KG1 (cell line): ENCODE measurements at places on chromosomes 12 and 14.

- DNase-seq: no peak
These were observed 8.7 kb downstream of the TCTN1 start for GRCh38 chr12:110622582-110622981.

DNA sequence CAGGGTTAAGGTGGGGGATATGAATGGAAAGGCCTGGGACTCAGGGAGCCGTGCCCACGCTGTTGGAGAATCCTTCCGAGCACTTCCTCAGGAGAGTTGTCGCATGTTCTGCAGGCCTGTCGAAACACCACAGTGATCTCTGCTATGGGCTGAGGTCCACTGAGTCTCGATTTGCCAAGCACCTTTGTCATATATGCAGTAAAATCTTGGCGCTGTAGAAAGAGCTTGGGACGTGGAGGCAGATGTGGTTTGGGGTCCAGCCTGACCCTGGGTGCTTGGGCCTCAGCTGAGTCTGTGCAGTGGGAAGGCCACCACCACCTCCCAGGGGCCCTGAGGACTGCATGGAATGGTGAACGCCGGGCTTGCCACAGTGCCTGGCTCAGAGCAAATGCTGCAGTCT, 32.9 kb downstream of the C14orf132 start:
- no peak for DNase-seq

GRCh38 chr12:103839103-103839502, 1.9 kb downstream of the NT5DC3 start:
- no peak for DNase-seq

GRCh38 chr12:89343127-89343526, 9.2 kb downstream of the DUSP6 start:
- no peak for DNase-seq

- DNase-seq: no peak
These were observed 310.1 kb upstream of the DIO3 start for GRCh38 chr14:101250948-101251811.

DNA sequence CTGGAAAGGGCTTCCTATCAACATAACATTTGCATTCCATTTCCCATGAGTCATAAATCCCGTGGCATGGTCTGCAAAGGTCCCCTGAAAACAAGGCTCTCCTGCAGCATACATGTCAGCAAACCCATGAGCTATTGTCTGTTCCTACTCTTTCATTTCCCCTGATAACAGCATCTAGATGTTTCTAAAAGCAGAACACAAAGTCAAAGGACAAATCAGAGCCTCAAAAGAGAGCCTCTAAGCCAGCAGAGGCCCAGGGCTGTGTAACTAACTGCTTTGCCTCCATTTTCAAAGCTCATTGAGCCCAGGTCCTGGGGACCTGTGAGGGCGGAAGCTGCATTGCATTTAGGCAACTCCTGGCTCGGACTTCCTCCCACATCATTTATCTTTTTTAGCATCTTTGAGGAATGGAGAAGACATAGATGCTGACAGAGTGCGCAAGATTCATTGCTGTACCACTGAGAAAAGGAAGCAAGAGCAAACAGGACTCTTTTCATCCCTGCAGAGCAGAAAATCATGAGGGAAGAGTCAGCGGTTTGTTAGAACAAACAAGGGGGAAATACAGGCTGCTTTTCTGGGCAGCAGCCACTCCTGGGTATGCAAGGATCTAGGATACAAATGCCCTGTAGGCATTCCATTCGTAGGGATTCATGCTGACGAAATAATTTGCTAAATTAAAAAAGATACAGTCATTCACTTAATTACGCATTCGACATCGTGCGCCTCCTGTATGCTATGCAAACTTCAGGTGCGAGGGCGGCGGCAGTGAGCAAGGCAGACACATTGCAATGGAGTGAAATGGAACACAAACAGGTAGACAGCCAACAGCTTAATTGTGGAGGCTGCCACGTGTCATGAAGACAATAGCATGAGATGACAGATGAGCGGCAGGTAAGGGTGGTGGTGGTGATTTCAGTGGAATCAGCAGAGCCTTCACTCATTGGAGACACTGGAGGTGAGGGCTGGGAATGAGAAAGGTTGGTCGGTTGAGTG, 131.0 kb downstream of the TMEM132D start:
- DNase-seq: no peak

- no peak for DNase-seq
These were observed 9.3 kb upstream of the SERPINA5 start for GRCh38 chr14:94571950-94572349.

DNA sequence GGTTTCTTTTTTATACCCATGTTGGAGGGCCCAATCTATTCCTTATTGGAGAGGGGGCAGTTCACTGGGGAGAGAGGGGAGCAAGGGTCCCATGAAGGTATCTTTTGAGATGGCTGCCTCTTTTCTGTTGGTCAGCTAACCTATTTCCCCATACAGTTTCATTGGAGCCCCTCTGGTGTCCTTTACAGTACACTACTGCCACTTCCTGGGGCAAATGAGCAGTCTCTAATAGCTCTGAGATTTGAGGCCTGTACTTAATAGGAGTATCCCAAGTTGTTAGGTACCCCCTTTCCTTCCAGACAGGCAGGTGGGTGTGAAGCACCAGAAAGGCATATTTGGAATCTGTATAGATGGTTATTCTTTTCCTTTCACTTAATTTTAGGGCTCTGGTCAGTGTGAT, 41.3 kb upstream of the RNU6-8 start:
- no peak for DNase-seq

- DNase-seq: no peak
These were observed 23.5 kb downstream of the CKAP4 start for GRCh38 chr12:106224355-106224706.

- no peak for DNase-seq
These were observed 10.4 kb downstream of the MTA1 start for GRCh38 chr14:105430042-105430441.

- no peak for DNase-seq
These were observed 223.4 kb downstream of the PCNX1 start for GRCh38 chr14:71130491-71131179.

- DNase-seq: no peak
These were observed 250.4 kb downstream of the C12orf75 start for GRCh38 chr12:105580821-105581352.

- DNase-seq: no peak
These were observed 56.7 kb downstream of the BCL11B start for GRCh38 chr14:99215277-99215676.

- no peak for DNase-seq
These were observed 55.6 kb upstream of the PPP2R5C start for GRCh38 chr14:101705733-101706508.

GRCh38 chr12:31682136-31682962, 22.9 kb downstream of the ETFBKMT start:
- DNase-seq: peak; percentile 20

DNA sequence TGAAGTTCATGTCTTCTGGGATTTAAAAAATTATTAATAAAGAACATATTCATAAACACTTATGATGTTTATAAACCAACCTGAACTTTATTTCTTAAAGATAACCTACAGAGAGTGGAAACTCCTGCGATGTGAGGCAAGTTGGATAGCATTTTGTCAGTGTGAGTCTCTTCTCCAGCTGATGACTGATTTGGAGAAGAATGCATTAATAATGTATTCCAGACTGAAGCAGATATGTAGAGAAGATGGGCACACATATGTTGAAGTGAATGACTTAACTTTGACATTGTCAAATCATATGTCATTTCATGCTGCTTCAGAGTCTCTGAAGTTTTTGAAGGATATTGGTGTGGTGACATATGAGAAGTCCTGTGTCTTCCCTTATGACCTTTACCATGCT, 7.3 kb downstream of the HELB start:
- DNase-seq: no peak
